Astrocyte (in vitro differentiated cells and primary cell): ENCODE measurements at places on chromosomes 2 and 18. TPM values are rescaled to one million over a fixed set of nuclear protein-coding genes. Genes with fewer than 3 reads are reported as not detected.

DNA sequence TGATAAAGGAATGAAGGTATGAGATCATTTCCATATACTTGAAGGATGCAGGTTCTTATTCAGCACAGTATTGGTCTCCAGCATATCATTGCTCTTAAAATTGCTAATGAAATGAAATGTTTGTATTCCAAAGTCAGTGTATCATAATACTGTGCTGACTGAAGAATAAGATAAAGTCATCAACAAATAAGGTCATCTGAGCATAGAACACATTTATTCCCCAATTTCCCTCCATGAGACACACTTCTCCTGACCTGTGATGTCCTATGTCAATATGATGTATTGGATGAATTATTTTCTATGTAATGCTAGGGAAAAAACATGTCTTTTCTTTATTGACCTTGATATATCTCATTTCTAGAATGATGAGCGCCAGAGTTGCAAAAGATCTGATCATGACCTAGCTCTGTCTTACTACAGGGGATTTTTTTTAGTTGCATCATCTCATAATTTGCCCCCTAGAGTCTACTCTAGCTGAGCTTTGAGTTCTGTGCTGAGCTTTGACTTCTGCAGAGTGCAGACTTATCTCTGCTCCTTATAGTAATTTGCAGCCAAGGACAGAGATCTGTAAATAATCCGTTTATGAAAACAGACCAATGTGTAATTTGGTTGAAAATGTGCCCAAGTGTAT is 859.8 kb downstream of the TRIB2 start:
- no peak overlapping the region for H3K4me3 ChIP-seq
- H3K36me3 ChIP-seq = no peaks in the 10 kb centered on the region
- no peak overlapping the region for H3K27ac ChIP-seq
- no peak for DNase-seq

GRCh38 chr2:27049422-27050280 is 1.8 kb upstream of the AGBL5 start:
- peak overlapping the region; percentile 69 for H3K4me3 ChIP-seq
- no peaks in the 10 kb centered on the region for H3K27me3 ChIP-seq
- H3K4me1 ChIP-seq = peaks cover 14% of the 10 kb centered on the region
- no peaks in the 10 kb centered on the region for H3K36me3 ChIP-seq
- DNase-seq = no peak

DNA sequence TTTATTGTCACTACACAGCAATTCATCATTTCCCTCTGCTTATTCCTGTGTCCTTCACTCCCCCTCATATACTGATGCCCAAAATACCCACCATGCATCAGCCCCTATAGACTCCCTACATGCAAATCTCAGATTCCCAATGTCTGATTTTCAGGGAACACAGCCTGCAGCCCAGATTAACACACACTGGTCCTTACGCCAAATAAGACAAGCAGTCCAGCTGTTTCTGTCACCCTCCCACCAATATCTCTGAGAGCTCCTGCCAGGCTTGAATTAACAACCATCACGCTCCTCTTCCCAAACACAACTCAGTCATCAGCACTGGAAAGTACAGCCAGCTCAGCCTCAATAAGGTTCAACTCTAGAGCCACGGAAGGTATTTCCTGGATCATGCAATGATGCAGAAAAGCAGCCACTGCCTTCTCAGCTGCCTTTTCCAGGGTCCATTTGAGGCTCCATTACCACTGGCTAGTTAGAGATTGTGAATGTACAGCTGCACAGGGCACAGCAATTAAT is 39.0 kb upstream of the SLC35F5 start:
- H3K27ac ChIP-seq = no peak overlapping the region
- H3K4me3 ChIP-seq = no peak overlapping the region
- no peaks in the 10 kb centered on the region for H3K36me3 ChIP-seq
- no peaks in the 10 kb centered on the region for H3K27me3 ChIP-seq

The MROH2A gene
- total RNA-seq = not detected in 2 replicates
